ENCODE measurements at places on chromosomes 7 and 10.

DNA sequence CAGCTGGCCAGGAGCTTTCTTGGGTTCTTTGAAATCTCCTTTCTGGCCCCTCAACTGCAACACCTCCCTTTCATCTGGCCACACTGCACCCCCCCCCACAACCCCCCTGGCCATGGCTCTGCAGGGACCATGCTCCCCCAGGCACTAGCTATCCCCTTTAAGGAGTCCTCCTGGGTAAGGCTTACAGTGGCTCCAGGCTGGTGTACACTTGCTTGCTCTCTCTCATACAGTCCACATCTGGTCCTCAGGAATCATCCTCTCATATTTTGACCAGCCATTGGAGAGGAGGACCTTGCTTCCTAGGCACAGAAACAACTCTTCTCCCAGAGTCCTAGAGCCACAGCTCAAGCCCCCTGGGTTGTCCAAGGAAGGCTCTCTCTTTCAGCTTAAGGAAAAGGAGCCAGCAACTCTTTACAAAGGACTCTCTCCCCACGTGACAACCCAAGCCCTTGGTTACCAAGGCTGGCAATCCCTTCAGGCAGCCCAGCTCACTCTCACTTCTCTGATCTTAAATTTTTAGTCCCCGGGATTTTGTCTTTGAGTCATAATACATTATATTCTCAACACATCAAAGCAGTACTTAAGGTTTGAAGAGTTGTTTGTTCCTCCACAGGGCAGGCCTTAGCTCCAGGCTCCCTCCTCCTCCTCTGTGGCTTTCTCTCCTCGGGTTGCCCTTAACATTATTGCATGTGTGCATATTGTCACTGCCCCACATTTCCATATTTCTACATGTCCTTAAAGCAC is 9.9 kb downstream of the GARIN1A start:
- no peak for DNase-seq

- DNase-seq: no peak
Observed at GRCh38 chr10:117646718-117647117, 104.2 kb downstream of the EMX2 start.

GRCh38 chr7:129103561-129104324 is 40.8 kb upstream of the TSPAN33 start:
- DNase-seq: no peak

- DNase-seq: no peak
Observed at GRCh38 chr10:34018129-34018528, 683.7 kb upstream of the NRP1 start.

- DNase-seq: no peak
Observed at GRCh38 chr10:113412161-113412560, 140.7 kb upstream of the HABP2 start.

- DNase-seq: no peak
Observed at GRCh38 chr7:135862586-135863340, 114.2 kb upstream of the FAM180A start.
